ENCODE measurements at places on chromosomes 7 and 10. TPM values are rescaled to one million over a fixed set of nuclear protein-coding genes. Genes with fewer than 3 reads are reported as not detected.

TMEM176A gene
- total RNA-seq = not detected

NT5C2 gene
- 60.8 TPM for total RNA-seq

CPEB3 gene
- 2.3 TPM for total RNA-seq

DNA sequence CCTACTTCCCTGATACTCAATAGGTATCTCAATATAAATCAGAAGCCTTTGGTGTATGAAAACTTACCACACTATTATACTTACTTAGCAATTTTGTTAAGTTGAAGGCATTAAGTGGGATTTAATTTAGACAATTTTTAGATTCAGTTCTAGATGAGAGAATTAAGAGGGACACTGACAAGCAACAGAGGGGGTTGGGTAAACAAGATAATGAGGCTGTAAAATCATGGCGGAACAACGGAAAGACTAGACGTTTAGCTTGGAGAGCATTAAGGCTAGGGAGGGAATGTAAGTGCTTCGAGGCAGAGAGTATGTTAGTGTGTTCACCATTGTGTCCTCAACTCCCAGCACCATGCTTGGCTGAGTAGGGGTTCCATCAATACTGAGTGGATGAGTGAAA lies 71.3 kb downstream of the DENND11 start:
- H3K27ac ChIP-seq = no peak overlapping the region
- no peaks in the 10 kb centered on the region for H3K27me3 ChIP-seq
- no peak for DNase-seq
- H3K4me1 ChIP-seq = no peaks in the 10 kb centered on the region

GRCh38 chr7:18357691-18358090 lies 137.9 kb upstream of the HDAC9 start:
- no peak for DNase-seq
- H3K36me3 ChIP-seq = no peaks in the 10 kb centered on the region
- H3K27me3 ChIP-seq = no peaks in the 10 kb centered on the region
- no peaks in the 10 kb centered on the region for H3K4me1 ChIP-seq

DNA sequence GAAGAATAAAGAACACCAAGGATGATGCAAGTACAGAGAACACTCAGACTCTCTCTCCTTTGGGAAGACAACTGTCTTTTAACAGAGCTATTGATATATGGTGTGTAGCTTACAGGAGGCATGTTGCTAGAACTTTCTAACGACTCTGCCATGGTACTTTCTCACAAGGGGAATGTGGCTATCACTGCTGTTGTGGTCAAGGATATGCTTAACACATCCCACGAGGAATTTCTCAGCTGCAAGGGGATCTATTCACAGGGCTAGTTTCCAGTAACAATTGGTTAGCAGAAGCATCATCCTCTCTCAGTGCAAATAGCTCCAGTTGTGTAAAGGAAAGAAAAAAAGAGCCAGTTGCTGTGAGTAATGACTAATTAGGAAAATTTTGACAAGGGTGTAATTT lies 826.0 kb downstream of the SORCS1 start:
- H3K4me1 ChIP-seq = no peaks in the 10 kb centered on the region
- no peak overlapping the region for H3K4me3 ChIP-seq
- no peaks in the 10 kb centered on the region for H3K36me3 ChIP-seq
- DNase-seq = no peak

DNA sequence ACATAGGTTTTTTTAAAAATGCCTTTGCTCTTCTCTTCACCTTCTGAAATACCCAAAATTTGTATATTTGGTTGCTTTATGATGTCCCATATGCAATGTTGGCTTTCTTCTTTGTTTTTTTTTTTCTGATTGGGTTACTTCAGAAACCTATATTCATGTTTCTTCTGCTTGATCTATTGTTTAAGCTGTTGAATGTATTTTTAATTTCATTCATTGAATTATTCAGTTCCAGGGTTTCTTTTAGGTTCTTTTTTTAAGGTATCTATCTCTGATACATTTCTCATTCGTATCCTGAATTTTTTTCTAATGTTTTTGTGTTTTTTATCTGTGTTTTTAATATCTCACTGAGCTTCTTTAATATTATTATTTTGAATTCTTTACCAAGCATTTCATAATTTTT lies 221.0 kb upstream of the MTPN start:
- no peaks in the 10 kb centered on the region for H3K36me3 ChIP-seq
- no peak for DNase-seq
- no peaks in the 10 kb centered on the region for H3K4me1 ChIP-seq
- no peak overlapping the region for H3K27ac ChIP-seq
- no peak overlapping the region for H3K4me3 ChIP-seq

DNA sequence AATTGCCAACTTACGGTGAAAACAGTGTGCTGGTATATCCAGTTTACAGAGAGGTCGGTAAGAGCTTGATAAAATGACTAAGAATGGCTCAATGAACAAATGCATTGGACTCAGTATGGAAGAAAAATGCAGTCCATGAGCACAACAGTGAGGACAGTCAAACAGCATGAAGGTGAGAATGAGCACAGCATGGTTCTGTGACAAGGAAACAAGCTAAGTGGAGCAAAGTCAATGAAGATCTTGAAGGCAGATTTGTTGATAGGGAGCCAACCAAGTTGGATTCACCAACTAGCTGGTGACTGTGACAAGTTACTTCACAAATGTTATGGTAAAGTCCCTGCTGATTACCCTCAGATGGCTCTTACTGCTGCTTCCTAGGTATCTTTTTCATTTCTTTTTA lies 75.9 kb downstream of the SHOC2 start:
- peaks cover 28% of the 10 kb centered on the region for H3K4me1 ChIP-seq

DNA sequence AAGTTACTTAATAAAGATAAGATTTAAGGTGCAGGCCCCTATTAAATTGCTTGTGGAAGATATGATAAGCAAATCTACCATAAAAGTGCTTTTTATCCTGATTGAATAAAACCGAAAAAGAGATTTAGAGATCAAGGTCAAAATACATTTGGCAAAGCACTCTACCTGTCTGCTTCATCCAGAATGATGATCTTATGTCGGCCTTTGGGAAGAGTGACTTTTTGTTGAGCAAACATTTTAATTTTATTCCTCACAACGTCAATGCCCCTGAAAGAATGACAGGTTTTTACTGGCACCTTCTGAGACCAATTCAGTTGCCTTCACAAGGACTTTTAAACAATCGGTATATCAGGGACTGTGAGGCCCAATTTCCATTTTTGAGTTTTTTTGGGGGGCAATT lies 7.7 kb downstream of the RFC2 start:
- no peaks in the 10 kb centered on the region for H3K27me3 ChIP-seq
- DNase-seq = no peak
- peaks cover 37% of the 10 kb centered on the region for H3K4me1 ChIP-seq
- no peak overlapping the region for H3K4me3 ChIP-seq
- H3K36me3 ChIP-seq = peaks cover 57% of the 10 kb centered on the region

GRCh38 chr10:3198900-3199299 lies 26.3 kb upstream of the PITRM1 start:
- H3K36me3 ChIP-seq = no peaks in the 10 kb centered on the region
- H3K4me1 ChIP-seq = peaks cover 22% of the 10 kb centered on the region
- H3K4me3 ChIP-seq = no peak overlapping the region
- H3K27ac ChIP-seq = no peak overlapping the region
- no peak for DNase-seq
- peaks cover 75% of the 10 kb centered on the region for H3K27me3 ChIP-seq

DNA sequence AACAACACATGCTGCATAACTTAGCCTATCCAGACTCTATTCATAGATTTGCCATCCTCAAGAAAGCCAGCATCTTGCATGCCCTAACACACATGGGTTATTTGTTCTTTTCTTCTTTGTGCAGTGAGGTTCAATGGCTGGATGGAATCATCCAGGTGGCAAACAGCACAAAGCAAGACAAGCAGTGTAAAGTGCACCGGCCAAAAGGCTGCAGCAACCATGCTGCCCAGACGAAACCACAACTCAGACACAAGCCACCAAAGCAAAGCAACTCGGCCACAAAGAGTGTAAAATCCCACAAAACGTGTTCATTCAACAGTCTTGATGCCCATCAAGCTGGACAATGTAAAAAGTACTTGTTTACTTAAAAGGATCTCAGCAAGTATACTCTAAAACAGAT lies 76.9 kb downstream of the PIP4K2A start:
- peaks cover 61% of the 10 kb centered on the region for H3K36me3 ChIP-seq
- no peaks in the 10 kb centered on the region for H3K27me3 ChIP-seq
- H3K4me1 ChIP-seq = peaks cover 78% of the 10 kb centered on the region
- H3K27ac ChIP-seq = peak overlapping the region; percentile 2

DNA sequence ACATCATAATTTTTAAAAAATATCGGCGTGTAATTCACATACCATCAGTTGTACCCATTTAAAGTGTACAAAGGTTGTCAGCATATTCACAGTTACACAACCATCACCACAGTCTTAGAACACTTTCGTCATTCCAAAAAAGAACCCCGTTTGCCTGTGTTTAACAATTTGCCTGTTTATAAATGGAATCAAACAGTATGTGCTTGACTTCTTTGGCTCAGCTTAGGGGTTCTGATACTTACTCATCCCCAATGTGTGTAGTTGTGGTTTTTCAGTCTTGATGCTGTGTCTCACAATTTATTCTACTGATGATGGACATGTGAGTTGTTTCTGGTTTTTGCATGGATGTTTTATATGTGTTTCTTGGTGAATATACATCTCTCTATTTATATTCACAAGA lies 50.0 kb downstream of the PRPF18 start:
- no peak overlapping the region for H3K4me3 ChIP-seq
- DNase-seq = no peak
- H3K27ac ChIP-seq = no peak overlapping the region

- no peaks in the 10 kb centered on the region for H3K27me3 ChIP-seq
- H3K4me3 ChIP-seq = no peak overlapping the region
- no peak for DNase-seq
- no peaks in the 10 kb centered on the region for H3K4me1 ChIP-seq
- H3K27ac ChIP-seq = no peak overlapping the region
Measured at GRCh38 chr7:71377062-71377461, 245.1 kb downstream of the GALNT17 start.

- H3K4me1 ChIP-seq = peaks cover 1% of the 10 kb centered on the region
- H3K27me3 ChIP-seq = peaks cover 53% of the 10 kb centered on the region
- H3K36me3 ChIP-seq = peaks cover 4% of the 10 kb centered on the region
- H3K27ac ChIP-seq = no peak overlapping the region
- DNase-seq = no peak
- H3K4me3 ChIP-seq = no peak overlapping the region
Measured at GRCh38 chr10:124094419-124094785, 1.0 kb upstream of the CHST15 start.

DNA sequence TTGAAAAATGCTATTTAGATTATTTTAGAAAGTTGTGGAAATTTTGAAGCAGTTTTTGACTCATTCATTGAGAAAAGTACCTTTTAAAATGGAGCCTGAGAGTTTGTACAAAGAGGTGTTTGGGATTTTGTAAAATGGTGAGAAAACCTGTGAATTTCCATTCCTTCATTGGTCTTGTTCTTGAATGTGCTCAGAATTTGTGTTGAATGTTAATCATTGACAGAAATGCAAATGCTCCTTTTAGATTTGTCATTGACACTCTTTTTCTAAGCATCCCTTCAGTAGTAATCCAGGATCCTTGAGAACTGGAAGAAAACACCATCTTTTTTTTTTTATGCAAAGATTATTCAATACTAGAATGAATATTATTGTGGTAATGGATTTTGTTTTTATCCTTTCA lies 74.8 kb downstream of the LCOR start:
- H3K4me1 ChIP-seq = peaks cover 8% of the 10 kb centered on the region
- no peak for DNase-seq
- no peaks in the 10 kb centered on the region for H3K27me3 ChIP-seq
- H3K36me3 ChIP-seq = peaks cover 7% of the 10 kb centered on the region
- H3K27ac ChIP-seq = no peak overlapping the region
- H3K4me3 ChIP-seq = no peak overlapping the region

DNA sequence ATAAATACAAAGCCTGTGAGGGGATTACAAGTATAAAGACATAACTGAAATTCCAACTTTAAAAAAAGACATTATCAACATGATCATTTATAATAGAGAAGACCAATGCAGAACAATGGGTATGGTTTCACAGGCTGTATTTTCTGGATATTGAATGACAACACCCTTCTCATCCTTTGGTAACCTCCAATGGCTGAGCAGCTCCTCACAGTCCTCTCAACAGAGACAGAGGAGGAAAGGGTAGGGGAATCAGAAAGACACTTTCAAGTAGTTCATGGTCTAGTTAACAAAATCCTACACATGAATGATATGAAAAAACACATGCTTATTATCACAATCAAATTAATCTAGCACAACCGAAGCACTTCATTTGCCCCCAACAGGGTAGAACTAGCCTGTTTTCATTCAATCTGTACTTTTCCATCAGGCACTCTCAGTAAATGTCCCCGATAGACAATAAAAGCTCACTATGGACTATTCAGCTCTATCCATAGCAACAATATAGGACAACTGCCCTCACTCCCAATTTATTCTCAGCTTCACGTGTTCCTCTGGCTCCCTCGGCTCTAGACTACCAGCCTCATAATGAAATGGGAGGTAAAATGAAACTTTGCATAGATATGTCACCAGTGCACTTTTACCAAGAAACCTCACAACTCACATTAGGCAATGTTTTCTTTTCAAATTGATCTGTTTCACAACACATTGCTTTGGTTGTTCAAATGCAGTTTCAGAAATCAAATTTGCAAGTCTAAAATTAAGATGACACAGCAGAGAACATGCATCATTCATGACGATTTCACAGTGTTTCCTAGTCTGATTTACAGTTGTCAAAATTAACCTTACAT lies 211.4 kb downstream of the THSD7A start:
- DNase-seq = no peak
- no peaks in the 10 kb centered on the region for H3K27me3 ChIP-seq
- no peak overlapping the region for H3K4me3 ChIP-seq
- H3K27ac ChIP-seq = no peak overlapping the region

All from activated CD8-positive, alpha-beta T cell treated with anti-CD3 and anti-CD28 coated beads, Interleukin-2, amount 10 ng/mL, durations not matched to agents 7 days and 5 days (primary cell).